ENCODE measurements at places on chromosomes 1 and 21. TPM values are rescaled to one million over a fixed set of nuclear protein-coding genes. Genes with fewer than 3 reads are reported as not detected.

DNA sequence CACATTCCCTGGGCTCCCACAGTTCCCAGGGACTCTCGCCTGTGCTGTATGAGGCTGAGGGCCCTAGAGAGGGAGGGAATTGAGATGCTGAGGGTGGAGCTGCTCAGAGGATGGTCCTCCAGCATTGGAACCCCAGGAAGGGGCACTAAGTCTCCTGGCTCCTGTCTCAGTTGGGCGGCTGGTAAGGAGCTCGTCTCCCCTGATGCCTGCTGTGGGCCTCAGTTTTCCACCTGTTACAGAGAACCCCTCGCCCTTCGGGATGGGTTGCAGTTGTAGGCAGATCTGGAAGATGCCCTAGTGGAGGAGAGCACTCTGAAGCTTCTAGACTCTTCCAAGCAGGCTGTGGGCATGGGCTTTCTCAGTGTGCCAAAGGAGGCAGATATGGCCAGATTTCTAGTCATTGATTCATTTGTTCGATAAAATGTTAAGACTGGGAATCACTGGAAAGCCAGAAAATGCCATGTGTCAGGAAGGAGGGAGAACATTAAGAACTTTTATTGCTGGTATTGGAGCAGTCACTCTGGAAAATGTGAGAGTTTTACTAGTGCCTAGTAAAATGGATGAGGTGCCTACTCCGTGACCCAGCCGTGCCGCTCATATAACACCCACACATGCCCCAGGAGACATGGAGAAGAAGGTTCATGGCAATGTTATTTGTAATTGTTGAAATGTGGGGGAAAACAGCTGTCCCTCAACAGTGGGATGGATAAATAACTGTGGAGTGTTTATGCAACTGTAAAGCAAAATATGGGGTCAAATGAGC lies 828 bp upstream of the MYBPH start:
- DNase-seq, result no peak
- peaks cover 8% of the 10 kb centered on the region for H3K4me1 ChIP-seq
- H3K27ac ChIP-seq, result no peak overlapping the region
- H3K4me3 ChIP-seq, result no peak overlapping the region
- H3K27me3 ChIP-seq, result no peaks in the 10 kb centered on the region
- H3K36me3 ChIP-seq, result no peaks in the 10 kb centered on the region

DNA sequence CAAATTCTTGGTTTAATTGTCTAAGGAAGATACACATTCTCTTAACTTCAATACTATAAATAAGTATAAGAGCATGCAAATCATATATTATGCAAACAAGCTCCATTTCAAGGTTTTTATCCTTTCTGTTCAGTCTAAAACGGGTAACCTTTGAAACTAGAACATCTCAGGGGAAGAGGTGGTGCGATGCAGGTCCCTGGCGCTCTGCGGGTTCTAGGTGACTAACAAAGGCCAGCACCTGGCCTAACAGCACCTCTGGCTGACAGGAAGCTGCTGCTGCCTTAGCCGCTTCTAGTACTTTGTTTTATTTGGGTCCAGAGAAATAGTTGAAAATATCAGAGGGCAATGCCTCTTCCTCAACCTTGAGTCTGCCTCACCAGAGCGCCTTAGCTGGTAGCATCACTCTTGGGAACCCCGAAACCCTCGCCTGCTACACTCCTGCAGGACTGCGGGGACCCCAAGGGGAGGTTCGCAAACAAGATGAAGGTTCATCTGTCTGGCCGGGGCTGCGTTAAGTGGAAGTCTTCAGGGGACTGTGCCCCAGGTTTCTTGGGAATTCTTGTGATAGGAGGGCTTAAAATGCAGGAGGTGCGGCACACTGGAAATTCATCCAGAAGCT lies 45.5 kb downstream of the PRDM15 start:
- peaks cover 18% of the 10 kb centered on the region for H3K36me3 ChIP-seq
- no peak overlapping the region for H3K4me3 ChIP-seq
- no peak overlapping the region for H3K27ac ChIP-seq
- no peaks in the 10 kb centered on the region for H3K27me3 ChIP-seq
- DNase-seq, result no peak

GRCh38 chr1:212286556-212287131 lies 1.4 kb downstream of the PPP2R5A start:
- H3K27me3 ChIP-seq, result no peaks in the 10 kb centered on the region
- H3K36me3 ChIP-seq, result peaks cover 6% of the 10 kb centered on the region
- H3K27ac ChIP-seq, result no peak overlapping the region
- H3K4me1 ChIP-seq, result peaks cover 30% of the 10 kb centered on the region

- H3K4me3 ChIP-seq, result no peak overlapping the region
- H3K27ac ChIP-seq, result no peak overlapping the region
- no peaks in the 10 kb centered on the region for H3K27me3 ChIP-seq
These were observed 6.7 kb downstream of the AADACL3 start for GRCh38 chr1:12722626-12723025.

GRCh38 chr1:61844006-61844405 lies 101.7 kb downstream of the PATJ start:
- no peak overlapping the region for H3K4me3 ChIP-seq
- DNase-seq, result no peak
- H3K4me1 ChIP-seq, result peaks cover 37% of the 10 kb centered on the region
- no peaks in the 10 kb centered on the region for H3K36me3 ChIP-seq
- H3K27me3 ChIP-seq, result no peaks in the 10 kb centered on the region
- no peak overlapping the region for H3K27ac ChIP-seq

- no peak overlapping the region for H3K27ac ChIP-seq
- DNase-seq, result no peak
- no peaks in the 10 kb centered on the region for H3K27me3 ChIP-seq
- H3K4me3 ChIP-seq, result no peak overlapping the region
- peaks cover 8% of the 10 kb centered on the region for H3K36me3 ChIP-seq
- no peaks in the 10 kb centered on the region for H3K4me1 ChIP-seq
These were observed 20.5 kb downstream of the ARID4B start for GRCh38 chr1:235307158-235308124.

DNA sequence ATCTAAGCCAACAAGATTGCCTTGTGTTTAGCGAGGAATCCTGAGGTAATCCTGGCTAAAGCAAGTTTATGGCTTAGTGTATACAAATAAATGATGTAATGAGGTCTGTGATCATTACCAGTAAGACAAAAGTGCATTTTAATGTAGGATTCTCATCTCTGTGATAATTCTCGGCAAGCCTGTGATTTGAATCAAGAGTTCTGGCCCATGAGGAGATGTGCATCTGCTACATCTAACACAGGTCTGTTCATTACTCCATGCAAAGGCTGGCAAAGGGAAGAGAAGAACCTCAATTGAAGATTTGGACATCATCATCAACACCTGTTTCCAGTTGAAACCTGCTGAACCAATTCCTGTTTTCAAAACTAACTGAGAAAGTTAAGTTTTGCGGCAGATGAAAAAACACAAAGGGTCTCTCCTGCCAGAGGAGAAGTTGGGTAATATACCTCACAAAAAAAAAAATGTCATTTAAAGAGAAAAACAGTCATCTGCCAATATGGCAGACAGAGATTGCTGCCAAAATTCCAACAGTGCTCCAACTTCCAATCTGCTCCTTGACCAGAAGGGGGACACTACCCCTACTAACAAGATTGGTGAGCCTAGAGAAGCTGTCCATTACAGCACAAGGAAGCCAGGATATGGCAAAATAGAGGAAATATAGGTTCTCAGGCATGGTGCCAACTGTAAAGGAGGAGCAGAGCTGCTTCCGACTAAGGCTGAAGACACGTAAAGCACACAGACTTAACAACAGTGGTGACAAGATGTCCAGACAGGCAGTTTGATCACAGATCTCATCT lies 453.7 kb downstream of the TTLL7 start:
- no peaks in the 10 kb centered on the region for H3K27me3 ChIP-seq
- no peak overlapping the region for H3K4me3 ChIP-seq
- no peaks in the 10 kb centered on the region for H3K4me1 ChIP-seq

DNA sequence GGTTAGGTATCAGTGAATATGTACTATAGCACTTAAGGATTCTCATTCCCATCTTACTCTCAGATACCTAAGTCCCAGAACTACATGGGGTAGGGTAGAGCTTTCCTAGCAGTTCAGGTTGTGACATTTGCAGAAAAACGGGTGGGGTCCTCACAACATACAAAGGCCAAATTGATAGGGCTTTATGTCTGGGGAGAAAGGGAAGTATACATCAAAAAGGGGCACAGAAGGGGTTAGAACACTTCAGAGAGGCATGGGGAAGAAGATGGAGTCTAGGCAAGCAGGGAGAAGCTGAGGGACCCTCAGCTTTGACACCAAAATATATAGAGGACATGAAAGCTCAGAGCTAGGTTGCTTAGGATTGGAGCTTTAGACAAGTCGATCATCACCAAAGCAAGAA lies 3.6 kb downstream of the UROD start:
- H3K4me1 ChIP-seq, result peaks cover 20% of the 10 kb centered on the region
- DNase-seq, result no peak
- no peak overlapping the region for H3K4me3 ChIP-seq
- H3K27me3 ChIP-seq, result no peaks in the 10 kb centered on the region

- H3K27me3 ChIP-seq, result no peaks in the 10 kb centered on the region
- no peak overlapping the region for H3K4me3 ChIP-seq
- peaks cover 67% of the 10 kb centered on the region for H3K36me3 ChIP-seq
- H3K4me1 ChIP-seq, result 0 out of 2 replicates have a peak, but pooled peaks cover 10% of the 10 kb centered on the region
These were observed 2.0 kb downstream of the CHTOP start for GRCh38 chr1:153635872-153636271.

DNA sequence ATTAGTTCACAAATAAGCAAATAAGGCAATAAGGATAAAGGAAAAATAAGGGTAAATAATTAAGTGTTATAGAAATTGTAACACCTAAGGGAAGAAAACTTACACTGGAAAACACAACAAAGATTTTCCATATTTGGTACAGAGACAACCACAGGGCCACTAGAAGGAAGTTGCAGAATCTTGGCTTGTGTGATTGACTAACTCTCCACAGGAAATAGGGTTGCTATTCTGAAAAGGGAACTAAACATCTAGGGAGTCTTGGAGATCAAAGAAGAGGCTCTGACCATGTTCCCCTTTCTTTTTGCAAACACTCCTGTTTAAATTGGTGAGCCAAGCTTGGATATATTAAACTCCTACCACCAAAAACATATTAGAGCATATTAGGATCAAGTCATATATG lies 59.1 kb downstream of the APCS start:
- H3K4me1 ChIP-seq, result no peaks in the 10 kb centered on the region
- H3K36me3 ChIP-seq, result no peaks in the 10 kb centered on the region
- no peak overlapping the region for H3K4me3 ChIP-seq
- H3K27me3 ChIP-seq, result no peaks in the 10 kb centered on the region

DNA sequence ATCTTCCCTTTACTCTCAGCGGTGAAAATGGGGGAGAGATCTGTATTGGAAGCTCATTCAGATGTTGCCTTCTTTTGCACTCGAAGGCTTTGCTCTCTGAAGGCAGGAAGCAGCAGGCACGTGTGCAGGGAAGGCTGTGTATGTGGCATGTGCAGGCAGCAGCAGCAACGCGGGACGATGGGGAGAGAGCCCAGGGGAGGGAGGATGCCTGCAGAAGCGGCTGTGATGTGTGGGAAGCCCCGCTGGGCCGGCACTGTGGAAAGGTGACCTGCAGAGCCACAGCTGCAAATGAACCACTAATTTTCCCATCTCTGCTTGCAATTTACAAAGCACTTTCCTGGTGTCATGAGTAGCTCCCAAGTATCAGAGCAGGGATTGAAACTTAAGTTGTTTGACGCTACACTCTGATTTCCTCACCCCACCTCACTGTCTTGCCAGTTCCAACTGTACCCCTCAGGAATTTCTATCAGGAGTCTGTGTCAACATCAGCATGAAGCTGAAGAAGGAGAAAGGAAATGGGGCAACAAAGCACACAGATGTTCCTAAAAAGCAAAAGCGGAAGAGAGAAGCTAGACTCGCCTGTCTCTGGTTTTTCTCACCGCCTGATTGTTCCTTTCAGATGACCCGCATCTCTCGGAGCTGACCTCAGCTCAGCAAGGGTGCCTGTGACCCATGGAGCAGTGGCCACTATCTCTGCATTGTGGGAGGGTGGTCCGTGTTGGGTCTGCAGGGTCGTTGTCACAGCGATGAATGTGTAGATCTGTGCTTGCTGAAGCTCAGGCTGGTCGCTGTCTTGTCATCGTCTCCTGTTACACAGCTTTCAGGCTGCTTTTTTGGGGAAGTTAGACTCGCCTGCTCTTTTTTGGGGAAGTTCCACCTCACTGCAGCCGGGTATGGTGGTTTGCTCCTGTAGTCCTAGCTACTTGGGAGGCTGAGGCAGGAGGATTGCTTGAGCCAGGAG lies 156.1 kb downstream of the KIF26B start:
- H3K27ac ChIP-seq, result no peak overlapping the region
- H3K36me3 ChIP-seq, result no peaks in the 10 kb centered on the region

GRCh38 chr1:93877529-93877928 lies 1.5 kb downstream of the DNTTIP2 start:
- no peaks in the 10 kb centered on the region for H3K27me3 ChIP-seq
- H3K4me1 ChIP-seq, result peaks cover 24% of the 10 kb centered on the region
- H3K4me3 ChIP-seq, result no peak overlapping the region
- no peak for DNase-seq
- no peak overlapping the region for H3K27ac ChIP-seq
- peaks cover 58% of the 10 kb centered on the region for H3K36me3 ChIP-seq

- peak overlapping the region; percentile 26 for H3K27ac ChIP-seq
- DNase-seq, result no peak
- peaks cover 30% of the 10 kb centered on the region for H3K36me3 ChIP-seq
- peaks cover 28% of the 10 kb centered on the region for H3K4me1 ChIP-seq
- H3K4me3 ChIP-seq, result no peak overlapping the region
- no peaks in the 10 kb centered on the region for H3K27me3 ChIP-seq
These were observed 14.6 kb downstream of the ADSS2 start for GRCh38 chr1:244437086-244437468.

DNA sequence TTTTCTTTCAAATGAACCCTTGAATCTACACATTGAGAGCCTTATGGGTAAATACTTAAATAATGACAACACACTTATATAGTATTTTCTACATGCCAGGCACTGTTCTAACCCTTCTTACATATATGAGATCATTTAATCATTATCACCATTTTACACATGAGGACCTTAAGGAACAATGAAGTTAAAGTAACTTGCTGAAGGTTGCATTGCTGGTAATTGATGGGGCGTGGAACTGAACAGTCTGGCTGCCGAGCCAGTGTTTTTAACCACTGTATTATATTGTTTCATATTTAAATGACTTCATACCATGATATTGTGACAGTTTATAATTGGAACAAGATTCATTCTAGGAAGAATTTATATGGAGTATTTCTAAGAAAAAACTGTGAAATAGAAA lies 111.9 kb upstream of the TENT5C start:
- no peaks in the 10 kb centered on the region for H3K27me3 ChIP-seq
- DNase-seq, result no peak
- H3K4me1 ChIP-seq, result peaks cover 7% of the 10 kb centered on the region
- H3K27ac ChIP-seq, result no peak overlapping the region

- no peak for DNase-seq
- no peaks in the 10 kb centered on the region for H3K27me3 ChIP-seq
- peaks cover 60% of the 10 kb centered on the region for H3K4me1 ChIP-seq
- no peak overlapping the region for H3K4me3 ChIP-seq
These were observed 13.8 kb upstream of the MPZL1 start for GRCh38 chr1:167707942-167708341.

- no peaks in the 10 kb centered on the region for H3K27me3 ChIP-seq
- H3K4me3 ChIP-seq, result no peak overlapping the region
- H3K36me3 ChIP-seq, result no peaks in the 10 kb centered on the region
These were observed 147.0 kb downstream of the VAV3 start for GRCh38 chr1:107817935-107818334.

Gene SPRR2B
- total RNA-seq, result not detected

Gene CATSPERE
- not detected for total RNA-seq

Gene GPR89A
- 38.5 TPM for total RNA-seq

Gene BGLAP
- not detected for total RNA-seq

Gene SYTL1
- 0.22 TPM for total RNA-seq
